ENCODE measurements at places on chromosomes 1 and 21.
A peak's percentile ranks its signal among the peaks of the same experiment; 100 is the strongest.

- no peak for DNase-seq
Observed at GRCh38 chr1:230464671-230465070, 38.5 kb upstream of the PGBD5 start.

GRCh38 chr1:81547912-81548303 is 252.8 kb upstream of the ADGRL2 start:
- no peak for DNase-seq

DNA sequence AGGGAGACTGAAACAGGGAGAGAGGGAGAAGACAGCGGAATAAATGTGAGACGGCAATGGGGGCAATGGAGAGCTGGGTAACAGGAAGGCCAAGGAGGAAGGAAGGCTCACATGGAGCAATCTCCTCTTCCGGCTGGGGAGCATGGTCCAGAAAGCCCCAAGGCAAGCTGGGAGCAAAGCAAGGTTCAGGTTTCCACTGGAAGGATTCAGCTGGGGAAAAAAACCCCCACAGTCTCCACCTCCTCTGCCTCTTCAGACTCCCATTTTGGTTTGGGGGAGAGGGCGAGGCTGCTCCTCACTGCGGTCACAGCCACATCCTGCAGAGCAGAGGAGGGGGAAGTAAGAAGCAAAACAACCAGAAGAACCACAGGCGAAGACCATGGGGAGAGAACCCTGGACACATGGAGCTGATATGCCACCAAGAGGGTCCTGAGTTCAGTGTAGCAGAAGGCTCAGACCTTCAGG is 650 bp downstream of the TNFAIP8L2 start:
- DNase-seq = peak; percentile 43

GRCh38 chr1:212987702-212988322 is 27.9 kb downstream of the ANGEL2 start:
- no peak for DNase-seq

GRCh38 chr1:119573886-119574285 is 66.9 kb downstream of the HSD3B1 start:
- DNase-seq = no peak

DNA sequence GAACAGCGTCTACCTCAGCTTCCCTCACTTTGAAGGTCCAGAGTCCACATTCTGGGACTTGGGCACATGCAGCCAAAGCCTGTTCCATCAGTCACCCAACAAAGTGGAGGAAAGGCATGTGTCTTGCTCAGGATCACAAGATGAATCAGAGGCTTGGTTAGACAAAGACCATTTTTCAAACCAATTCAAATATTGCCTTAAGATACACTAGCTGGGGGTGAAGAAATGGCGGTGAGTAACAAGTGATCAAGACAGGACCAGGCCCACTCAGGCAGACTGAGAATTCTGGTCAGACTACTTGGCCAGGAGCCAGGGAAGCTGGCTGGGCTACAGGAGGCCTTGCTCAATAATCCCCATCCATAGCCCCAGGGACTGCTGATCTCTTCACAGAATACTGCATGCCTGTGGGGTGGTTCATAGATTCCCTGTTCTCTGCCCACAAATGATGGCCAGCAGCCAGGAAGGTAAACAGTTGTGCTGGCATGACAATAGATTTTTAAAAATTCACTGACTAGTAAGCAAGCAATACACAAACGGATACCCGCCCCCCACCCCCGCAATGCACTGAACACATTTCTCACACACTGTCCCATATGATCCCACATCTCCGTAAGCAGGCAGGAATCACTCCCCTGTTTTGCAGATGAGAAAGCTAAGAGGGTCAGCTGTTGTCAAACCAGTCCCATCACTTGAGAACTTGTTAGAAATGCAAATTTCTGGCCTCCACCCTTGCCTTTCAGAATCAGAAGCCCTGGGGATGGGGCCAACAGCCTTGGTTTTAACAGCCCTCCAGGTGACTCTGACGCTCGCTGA is 27.2 kb downstream of the ERI3 start:
- no peak for DNase-seq

DNA sequence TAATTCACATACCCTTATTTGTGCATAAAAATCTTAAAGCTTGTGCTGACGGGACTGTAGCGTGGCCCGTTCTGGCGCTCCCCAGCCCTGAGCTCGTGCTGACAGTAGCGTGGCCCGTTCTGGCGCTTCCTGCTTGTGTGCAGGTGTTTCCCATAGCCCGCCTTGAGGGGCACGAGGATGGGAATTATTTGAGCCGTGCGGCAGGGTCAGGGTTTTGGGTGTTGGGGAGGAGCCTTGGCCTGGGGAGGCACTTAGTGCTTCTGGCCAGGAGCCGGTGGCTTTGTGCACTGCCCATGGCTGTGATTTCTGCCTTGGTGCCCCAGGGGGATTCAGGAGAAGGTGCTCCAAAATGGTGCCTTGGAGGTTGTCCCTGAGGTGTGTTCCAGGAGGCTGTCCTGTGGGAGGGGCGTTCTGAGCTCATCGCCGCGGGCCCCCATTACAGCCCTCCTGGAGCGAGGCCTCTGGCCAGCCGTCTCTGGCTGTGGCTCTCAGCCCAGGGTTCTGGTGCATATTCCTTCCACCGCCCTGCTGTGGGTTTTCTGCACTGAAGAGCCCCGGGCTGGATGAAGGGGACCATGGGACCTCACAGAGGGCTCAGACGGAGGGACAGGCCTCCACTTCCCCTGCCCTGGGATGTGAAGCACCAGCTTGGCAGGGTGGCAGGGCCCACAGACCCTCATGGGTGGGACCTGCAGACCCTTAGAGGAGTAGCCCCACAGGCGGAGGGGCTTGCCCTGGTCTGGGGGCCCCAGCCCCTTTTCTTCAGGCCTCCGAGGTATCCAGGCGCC is 6.6 kb downstream of the SLX9 start:
- no peak for DNase-seq

DNA sequence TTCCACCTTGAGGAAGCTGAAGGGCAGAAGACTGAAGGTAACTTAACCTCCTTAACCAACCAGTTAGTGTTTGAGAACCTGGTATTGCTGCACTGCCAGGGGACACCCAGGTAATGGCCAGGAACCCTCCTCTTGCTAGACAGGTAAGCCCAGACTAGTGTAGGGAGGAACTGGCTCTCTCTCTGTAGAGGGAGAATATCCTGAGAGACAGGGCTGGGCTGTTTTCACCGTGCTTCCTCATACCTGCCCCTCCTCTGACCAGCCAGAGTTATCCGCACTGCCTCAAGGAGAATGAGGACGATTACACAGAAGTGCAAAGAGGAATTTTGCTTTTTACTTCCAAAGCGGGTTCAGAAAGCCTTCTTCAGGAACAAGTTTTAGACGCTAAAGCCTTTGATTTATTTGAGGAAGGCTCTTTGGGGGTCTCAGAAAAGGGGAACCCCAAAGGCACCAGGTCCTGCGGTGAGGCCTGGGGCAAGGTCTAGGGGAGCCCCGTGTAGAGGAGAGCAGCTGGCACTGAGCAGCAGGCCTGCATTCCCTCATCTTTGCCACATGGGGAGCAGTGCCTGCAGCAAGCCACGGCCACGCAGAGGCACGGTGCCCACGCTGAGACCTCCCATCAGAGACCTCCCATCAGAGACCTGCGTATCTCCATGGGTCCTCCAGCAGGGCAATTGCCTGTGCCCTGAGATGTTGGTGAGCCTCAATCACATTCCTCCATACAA is 13.5 kb downstream of the GNG4 start:
- no peak for DNase-seq

DNA sequence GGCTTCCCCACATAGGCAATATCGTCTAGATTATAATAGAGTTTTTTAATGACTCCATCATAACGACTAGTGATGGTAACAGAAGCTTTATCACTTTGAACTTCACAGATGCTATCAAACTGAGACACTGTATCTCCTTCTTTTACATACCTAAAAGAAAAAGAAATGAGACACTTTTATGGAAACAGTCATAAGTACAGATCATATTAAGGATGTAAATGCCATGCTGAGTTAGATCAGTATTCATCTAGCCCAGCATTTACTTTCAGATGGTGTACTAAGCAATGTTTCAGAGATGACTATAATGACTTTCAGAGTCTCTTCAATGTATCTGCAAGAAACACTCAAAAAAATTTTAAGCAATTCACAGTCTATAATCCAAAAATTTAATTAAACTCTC is 18.9 kb downstream of the DBT start:
- no peak for DNase-seq
